ENCODE measurements at places on chromosomes 4 and X.

GRCh38 chr4:80228460-80228859 lies 31.2 kb downstream of the PRDM8 start:
- no peak for DNase-seq

- DNase-seq, result no peak
These were observed 569 bp downstream of the RPS3A start for GRCh38 chr4:151099976-151100417.

GRCh38 chrX:94361241-94361640 lies 687.2 kb downstream of the FAM133A start:
- DNase-seq, result no peak

DNA sequence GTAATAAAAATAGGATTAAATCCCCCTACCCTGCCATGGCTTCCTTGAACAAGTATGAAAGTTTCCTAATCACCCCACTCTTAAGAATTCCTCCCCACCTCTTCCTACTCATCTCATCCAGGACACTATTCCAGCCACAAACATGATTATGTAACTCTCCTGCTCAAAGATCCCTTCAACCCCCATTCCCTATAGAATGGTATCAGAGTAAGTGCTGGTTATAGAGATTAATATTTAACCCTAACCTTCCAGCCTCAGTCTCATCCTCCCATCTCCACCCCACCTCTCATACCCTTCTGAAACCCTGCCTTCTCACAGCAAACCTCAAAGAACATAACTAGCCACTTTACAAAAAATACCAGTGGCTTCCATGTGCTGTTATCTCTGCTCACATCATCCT lies 155.1 kb downstream of the PPP3CA start:
- no peak for DNase-seq

DNA sequence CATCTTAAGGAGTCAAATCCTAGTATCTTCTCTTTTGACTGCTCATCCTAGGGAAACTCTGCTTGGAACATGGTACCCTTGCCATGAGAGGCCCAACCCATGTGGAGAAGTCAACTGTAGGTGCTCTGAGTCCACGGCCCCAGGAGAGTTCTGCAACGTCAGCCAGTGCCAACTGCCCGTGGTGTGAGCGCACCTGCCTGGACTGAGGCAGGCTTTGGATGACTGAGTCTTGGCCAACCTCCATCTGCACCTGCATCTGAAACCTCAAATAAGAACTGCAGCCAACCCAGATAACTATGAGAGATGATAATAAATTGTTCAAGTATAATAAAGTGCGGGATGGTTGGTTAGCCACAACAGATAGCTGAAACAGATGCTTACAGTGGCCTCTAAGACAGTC lies 772.0 kb downstream of the TRIML1 start:
- no peak for DNase-seq

DNA sequence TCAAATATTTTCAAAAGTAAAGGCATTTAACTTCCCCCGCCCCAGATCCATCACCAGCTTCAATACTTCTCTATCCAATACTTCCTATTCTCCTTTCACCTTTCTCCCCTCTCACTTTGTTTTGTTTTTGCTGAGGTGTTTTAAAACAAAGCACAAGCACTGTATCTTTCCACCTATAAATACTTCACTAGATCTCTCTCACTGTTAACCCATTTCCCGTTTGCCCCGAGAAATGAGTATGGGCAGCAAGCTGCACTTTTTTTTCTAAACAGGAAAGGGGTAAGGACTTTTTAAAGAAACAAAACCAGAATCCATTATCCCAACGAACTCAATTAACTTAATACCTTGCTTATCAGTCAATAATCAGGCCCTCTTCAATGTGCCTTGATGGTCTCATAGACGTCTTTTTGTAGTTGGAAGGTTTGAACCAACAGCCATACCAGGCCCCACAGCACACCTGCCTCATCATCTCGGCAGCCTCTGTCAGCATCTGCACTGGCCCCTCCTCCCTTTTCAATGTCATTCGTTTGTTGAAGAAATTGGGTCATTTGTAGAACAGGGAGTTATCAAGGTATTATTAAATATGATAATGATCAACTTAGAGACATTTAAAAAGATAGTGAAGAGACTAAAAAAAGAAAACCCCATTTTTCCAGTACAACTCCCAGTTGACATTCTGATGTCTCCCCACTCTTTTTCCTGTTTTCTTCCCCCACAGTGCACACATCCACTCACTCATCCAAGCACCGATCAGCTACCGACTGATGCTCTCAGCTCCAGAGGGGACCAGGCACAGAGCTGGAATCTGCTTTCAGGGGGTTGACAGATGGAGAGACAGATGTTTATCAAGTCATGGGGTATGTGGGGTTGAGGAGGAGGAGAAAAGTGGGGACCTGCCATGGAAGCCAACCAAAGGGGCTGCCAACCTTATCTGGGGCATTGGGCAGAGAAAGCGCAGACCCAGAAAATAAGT lies 25.8 kb downstream of the CRMP1 start:
- no peak for DNase-seq

DNA sequence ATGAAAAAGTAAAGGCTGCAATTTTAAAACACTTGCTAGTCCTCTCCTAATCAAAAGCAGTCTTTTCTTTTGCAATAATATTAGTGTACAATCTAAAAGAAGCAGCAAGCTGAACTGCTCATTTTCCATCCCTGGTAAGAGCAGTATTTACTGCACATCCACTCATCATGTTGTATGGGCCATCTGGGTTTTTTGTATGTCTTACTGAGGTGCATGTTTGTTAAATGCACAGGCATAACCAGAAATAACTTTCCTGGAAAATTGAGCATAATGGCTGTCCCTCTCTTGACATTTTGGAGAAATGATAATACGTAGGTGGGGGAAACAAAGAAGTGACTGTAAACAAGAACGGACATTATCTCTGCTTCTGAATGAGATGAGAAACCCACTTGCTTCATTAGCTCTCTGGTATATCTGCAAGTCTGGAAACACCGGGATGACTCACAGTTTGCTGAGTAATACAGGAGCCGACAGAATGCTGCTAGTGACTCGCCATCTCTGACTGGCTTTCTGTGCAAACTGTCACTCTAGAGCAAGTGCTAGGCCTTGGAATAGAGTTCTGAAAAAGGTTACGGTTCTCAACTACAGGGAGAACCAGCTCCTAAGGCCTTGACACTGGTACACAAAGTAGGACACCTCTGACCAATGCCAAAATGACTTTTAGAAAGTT lies 85.7 kb upstream of the MTM1 start:
- peak; percentile 14 for DNase-seq

GRCh38 chr4:157405070-157405469 lies 184.5 kb downstream of the GRIA2 start:
- no peak for DNase-seq

DNA sequence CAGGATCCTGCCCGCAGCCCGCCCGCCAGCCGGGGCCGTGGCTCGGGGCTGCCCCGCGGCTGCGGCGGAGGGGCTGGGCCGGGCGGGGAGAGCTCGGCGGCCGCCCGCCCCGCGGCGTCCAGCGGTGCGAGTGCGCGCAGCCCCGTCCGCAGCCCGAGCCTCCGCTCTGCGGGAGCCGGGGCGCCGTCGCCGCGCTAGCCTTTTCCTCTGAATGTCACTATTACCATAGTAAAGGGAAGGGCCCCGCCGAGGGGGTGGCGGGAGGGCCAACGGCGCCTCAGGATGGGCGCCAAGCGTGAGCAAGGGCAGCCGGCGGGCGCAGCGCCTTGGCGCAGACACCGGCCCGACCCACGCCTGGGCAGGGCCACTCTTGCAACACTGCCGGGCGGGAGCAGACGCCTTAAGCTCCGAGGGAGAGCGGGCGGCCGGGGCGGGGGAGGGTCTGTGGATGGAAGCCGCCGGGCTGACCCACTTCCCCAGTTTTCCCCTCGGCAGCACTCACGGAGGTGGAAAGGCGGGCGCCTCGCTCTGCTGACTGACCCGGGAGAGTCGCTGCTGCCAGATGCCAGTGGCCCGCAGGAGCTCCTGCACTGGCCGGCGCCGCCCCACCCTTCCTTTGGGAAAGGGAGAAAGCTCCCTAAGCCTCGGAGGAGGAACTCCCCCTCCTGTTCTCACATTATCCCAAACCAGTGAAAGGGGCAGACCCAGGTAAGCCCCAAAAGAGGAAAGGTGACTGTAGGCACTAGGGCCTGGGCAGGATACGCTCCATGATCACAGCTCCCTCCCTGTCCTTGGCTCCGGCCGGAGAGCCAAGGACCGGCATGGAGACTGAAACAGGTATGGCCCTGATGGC lies 329.4 kb downstream of the HNRNPD start:
- peak; percentile 42 for DNase-seq

GRCh38 chr4:5824227-5824626 lies 68.7 kb downstream of the CRMP1 start:
- DNase-seq, result no peak

- no peak for DNase-seq
These were observed 54.5 kb upstream of the UGT2B15 start for GRCh38 chr4:68724922-68725321.

DNA sequence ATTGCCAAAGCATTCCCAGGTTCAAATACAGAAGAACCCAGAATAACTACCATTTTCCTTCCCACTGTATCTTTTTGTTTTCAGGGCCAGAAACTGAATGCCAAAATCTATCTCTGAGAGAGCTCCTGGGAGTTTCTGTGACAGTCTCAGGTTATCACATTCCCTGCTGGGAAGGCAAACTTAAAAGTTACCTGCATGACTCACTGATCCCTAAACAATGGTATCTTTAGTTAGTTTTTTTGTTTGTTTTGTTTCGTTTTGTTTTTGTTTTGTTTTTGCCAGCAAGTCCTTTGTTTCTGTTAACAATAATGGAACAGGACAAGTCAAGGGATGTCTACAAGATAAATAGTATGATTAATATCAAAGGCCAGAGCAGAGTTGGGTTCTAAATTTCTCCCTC lies 34.3 kb downstream of the PAPSS1 start:
- DNase-seq, result no peak

- no peak for DNase-seq
These were observed 1.1 kb upstream of the DUSP21 start for GRCh38 chrX:44842550-44843317.
